ENCODE measurements at places on chromosomes 11 and 22. TPM values are rescaled to one million over a fixed set of nuclear protein-coding genes. Genes with fewer than 3 reads are reported as not detected.
A peak's percentile ranks its signal among the peaks of the same experiment; 100 is the strongest.

GRCh38 chr11:118312328-118312727 is 7.8 kb downstream of the CD3E start:
- DNase-seq = no peak

DNA sequence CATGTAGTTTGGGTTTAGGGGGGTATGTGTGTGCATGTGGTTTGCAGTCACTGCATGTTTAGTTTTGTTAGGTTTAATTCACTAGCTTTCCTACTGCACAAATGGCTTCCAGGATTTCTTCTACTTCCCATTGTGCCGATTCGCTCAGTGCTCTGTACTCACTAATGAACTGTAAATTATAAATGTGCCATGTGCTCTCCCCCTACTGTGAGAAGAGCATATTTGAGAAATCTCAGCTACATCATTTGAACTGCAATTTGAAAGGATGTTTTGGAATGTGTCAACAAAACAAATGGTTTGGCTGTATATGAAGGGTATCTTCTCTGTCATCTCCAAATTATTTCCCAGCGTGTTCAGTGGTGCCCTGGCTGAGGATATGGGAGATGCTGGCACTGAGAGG is 28.1 kb downstream of the CYB5R2 start:
- no peak for DNase-seq

- peak; percentile 20 for DNase-seq
Observed at GRCh38 chr11:91209306-91209705, 986.5 kb upstream of the CHORDC1 start.

- no peak for DNase-seq
Observed at GRCh38 chr11:64563966-64564365, 27.1 kb upstream of the SLC22A12 start.

DNA sequence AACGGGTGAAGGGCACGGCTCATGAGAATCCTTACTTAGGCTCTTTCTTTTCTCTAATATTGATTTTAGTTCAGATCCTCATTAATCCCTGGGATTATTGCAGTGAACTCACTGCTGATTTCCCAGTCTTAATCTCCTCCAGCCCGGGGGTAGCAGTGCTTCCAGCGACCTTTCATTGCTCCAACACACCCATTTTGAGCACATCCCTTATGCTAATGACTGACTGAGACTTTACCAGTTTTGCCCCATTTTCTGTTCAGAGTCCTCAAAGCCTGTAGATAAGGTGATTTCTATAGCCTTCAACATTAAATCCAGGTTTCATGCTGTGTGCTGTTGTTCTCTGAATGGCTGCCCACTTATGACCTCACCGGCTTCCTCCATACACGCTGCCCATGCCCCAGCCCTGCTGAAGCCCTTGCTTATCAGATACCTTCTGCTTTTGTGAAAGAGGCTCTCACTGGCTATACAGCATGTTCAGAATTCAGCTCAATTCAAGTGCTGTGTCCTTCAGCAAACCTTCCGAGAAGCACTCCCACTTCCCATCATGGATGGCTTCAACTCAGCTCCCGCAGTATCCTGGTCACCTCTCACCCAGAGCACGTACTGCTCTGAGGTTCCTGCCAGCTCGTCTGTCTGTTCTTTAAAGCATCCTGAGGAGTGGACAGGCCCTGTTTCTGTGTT is 49.0 kb downstream of the PPFIA1 start:
- DNase-seq = no peak

GRCh38 chr11:125350206-125351032 is 145.6 kb downstream of the FEZ1 start:
- DNase-seq = no peak

The OOSP1 gene
- total RNA-seq = not detected

DNA sequence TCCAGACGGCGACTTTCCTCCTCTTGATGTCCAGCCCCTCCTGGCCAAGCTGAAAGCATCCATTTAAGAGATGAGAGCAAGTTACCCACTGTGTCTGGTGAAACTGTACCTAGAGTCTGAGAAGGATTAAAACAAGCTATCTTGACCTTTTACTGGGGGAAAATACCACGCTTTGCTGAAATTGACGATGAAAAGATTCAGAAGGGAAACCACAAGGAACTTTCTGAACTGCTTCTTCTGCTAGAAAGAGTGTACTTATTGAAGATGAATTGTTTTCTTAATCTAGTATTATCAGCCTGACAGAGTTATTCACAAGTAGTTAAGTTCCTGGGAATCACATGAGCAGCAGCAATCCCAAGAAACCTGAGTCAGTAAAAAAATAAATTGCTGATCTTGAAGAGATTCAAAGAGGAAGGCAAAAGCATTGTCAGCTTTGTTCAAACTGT is 13.1 kb upstream of the MS4A6A start:
- no peak for DNase-seq

DNA sequence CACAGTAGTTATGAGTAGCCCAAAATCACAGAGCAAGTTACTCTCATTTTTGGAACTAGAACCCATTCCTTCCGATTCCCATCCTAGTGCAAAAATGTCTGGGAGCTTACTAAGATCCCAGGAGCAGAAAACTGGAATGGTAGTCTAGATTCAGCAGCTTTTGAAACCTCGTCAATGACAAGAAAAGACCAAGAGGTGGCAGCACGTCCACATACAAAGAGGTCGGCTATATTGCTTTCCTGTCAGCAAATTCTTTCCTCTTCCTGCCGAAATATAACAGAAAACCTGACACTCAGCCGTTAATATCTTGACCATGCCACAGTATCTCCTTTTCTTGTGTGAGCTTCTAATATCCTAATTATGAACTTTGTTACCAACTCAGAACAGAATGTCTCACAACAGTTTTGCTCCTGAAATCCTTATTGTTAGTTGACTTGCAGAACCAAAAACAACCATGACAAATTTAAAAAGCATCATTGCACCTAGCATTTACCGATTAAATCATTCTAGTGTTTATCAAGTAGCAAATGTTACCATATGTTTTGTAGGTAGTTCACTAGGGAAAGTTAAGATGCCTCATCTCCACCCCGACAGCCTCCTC is 92.8 kb upstream of the OR9G4 start:
- peak; percentile 40 for DNase-seq

DNA sequence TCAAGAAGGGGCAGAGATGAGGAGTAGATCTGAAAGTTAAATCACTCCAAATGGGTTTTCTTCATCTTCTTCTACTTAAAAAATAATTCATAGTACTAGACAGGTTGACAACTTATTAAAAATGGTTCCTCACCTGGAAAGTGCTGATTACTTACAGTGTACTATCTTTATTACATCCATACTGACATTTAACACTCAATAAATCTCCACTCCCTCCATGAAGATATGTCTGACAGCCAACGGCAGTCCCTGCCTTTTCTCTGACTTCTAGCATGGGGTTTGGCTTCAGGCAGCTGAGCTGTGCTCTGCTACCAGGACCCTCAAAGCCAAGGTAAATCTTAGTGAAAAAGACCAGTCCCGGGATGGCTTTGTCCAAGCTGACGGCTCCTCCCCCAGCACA is 133.4 kb upstream of the CSNK2A3 start:
- no peak for DNase-seq

DNA sequence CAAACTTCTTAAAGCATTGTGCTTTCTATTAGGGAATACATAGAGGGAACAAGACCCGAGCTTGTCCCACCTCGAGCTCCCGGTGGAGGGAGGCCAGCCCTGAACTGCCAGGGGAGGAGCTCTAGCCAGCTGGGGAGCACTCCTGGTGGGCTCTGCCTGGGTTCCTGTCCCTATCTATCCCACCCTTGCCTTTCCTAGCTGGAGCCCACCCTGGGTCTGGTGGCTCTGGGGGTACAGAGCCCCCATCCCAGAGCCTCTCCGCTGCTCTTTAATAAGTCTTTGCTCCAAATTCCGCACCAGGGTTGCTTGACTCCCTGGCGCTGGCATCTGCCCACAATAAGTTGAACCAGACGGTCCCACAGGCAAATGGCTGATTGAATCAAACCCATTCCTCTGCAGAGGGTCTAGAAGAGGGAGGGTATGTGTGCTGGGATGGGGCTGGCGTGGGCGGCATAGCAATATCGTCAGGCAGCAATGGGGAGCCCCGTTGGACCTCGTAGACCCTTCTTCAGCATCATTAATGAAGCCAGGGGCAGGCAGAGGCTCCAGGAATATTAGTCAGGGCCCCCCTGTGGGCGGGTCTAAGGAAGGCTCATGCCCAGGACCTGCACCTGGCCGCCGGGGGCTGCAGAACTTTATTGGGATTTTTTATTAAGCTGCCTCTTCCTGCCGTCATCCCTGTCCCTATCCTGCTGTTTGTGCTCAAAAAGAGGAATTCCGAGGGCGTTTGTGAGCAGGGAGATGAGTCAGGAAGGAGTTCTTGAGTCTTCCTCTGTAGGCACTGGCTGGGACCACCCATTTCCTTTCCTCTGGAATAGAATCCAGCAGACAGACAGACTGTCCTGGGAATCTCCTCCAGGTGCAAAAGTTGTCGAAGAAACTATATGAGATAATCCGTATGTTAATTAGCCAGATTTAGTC is 38.5 kb upstream of the RIC3 start:
- no peak for DNase-seq

DNA sequence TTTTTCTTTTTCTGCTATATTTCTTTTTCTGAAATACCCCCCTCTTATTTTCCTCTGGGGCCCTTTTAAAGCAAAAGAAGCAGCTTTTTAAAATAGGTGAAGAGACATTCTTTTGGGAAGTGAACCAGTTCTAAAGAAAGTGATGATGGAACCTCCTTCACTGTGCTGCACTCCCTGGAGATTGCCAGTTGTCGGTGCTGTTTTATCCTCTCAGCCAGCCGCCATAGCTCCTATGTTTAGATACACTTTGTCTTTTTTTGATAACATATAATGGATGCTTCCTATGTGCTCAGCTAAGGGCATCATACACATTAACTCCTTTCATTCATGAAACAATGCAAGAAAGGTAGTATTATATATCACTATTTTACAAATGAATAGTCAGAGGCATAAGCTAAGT is 14.0 kb downstream of the CFAP300 start:
- no peak for DNase-seq

The C11orf87 gene
- total RNA-seq = not detected

DNA sequence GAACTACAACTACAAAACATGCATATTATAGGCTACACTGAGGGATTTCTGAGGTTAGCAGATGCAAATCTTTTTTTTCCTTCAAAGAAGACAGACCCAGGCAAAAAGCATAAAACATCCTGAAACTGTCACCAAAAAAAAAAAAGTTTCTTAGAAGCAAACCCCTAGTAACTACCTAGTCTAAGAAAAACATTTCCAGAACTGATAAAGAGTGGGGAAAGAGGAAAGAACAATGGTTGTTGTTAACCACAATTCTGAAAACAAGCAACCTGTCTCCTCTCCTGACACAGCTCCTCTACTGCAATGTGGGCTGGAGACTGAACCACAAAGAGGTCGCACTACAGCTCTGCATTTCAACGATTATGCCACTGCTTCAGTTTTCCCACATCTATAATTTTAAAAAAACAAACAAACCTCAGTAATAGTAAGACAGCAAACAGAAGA is 15.0 kb downstream of the DENND5A start:
- DNase-seq = peak; percentile 32

- DNase-seq = no peak
Observed at GRCh38 chr22:30196880-30197336, 49.7 kb downstream of the LIF start.

DNA sequence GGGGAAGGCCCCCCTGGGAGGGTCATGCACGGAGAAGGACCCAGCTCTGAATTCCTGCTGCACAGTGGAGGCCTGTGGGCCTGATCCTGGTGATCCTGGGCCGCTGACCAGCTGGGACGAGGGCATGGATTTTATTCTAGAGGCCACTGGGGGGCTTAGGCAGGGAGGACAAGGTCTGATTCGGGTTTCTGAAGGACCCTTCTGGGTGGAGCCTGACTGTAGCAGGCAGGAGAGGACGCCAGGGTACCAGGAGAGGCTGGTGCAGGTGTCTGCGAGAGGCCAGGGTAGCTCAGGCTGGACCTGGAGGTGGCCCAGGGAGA is 31.3 kb downstream of the MPPED1 start:
- no peak for DNase-seq

The OR6A2 gene
- not detected for total RNA-seq

GRCh38 chr11:1692708-1693326 is 4.2 kb upstream of the KRTAP5-6 start:
- DNase-seq = no peak

DNA sequence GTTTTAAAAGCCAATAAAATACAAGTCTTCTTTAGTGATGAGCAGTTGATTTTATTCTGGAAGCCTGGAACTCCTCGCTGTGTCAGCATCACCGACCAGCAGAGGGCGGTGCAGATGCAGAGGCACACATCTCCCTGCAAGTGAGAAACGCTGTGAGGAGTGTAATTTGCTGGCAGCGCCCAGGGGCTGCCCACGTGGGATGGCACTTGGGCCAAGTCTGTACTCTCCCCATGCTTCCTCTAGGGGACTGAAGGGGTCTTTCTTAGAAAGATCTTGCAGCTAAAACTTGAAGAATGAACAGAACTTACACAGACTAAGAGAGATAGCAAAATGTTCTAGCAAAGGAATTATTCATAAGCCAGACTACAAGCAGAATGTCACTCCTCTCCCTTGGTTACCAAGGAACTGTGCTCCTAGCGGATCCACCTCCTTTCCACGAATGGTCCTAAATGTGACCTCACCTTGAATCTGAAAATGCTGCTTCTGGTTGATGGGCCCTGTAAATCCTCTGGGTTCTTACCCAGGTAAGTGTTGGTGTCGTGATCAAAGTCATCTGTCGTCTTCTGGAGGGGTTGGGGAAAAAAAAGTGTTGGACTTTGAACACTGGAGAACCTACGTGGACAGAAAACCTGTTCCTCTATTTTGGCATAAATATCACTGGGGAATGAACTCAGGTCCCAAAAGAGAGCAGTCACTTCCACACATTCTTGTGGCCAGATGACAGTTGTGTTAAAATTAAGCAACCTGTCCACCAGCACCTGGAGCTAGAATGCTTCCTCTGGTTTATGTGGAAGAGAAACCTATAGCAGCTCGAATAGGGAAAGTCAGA is 31.8 kb downstream of the CNTF start:
- DNase-seq = peak; percentile 70

GRCh38 chr11:64969209-64969608 is 2.7 kb downstream of the MAJIN start:
- DNase-seq = no peak

GRCh38 chr11:125416981-125417935 is 78.8 kb downstream of the FEZ1 start:
- DNase-seq = no peak

The CHID1 gene
- total RNA-seq = 58.5 TPM

The OR52N4 gene
- total RNA-seq = not detected

GRCh38 chr11:69304686-69305085 is 10.7 kb downstream of the MYEOV start:
- DNase-seq = no peak

The MISFA gene
- total RNA-seq = 3.7 TPM

The MPPED1 gene
- total RNA-seq = not detected

The SNX32 gene
- 0.69 TPM for total RNA-seq

GRCh38 chr11:71391352-71391751 is 56.8 kb downstream of the DHCR7 start:
- DNase-seq = no peak
